ENCODE measurements at places on chromosomes 3 and 15.

GRCh38 chr15:29682361-29682760 lies 139.9 kb downstream of the TJP1 start:
- DNase-seq: no peak

- no peak for DNase-seq
Measured at GRCh38 chr15:34725556-34725955, 29.2 kb downstream of the GJD2 start.

DNA sequence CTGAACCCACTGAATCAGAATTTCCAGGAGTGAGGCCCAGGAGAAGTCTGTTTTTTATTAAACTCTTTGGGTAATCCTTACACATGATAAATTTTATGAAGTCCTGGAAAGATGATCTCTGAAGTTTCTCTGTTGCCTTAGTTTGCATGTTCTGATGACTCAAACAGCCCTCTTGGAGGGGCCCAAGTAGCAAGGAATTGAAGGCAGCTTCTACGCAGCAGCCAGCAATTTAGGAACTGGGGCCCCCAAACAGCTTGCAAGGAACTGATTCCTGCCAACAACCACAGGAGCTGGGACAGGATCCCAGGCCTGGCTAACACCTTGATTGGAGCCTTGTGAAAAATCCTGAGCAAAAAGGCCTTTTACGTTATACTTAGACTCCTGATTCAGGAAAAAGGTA lies 5.4 kb upstream of the ACP3 start:
- no peak for DNase-seq

DNA sequence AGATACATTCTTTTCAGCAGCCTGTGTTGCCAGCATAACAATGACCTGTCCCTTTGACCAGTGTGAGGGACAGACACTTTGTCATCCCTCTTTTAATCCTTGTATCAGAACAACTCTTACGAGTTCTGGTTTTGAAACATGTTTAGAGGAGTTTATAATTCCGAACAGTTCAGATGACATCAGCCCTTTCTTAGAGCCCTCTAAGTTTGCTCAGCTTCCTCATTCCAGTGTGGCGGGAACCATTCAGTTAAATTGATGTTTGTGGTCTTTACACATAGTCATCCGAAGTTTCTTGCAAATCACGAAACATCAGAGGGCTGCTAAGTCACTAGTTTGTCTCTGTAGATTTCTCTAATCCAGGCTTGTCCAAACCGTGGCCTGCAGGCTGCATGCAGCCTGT lies 102.5 kb downstream of the AKAP13 start:
- DNase-seq: no peak

DNA sequence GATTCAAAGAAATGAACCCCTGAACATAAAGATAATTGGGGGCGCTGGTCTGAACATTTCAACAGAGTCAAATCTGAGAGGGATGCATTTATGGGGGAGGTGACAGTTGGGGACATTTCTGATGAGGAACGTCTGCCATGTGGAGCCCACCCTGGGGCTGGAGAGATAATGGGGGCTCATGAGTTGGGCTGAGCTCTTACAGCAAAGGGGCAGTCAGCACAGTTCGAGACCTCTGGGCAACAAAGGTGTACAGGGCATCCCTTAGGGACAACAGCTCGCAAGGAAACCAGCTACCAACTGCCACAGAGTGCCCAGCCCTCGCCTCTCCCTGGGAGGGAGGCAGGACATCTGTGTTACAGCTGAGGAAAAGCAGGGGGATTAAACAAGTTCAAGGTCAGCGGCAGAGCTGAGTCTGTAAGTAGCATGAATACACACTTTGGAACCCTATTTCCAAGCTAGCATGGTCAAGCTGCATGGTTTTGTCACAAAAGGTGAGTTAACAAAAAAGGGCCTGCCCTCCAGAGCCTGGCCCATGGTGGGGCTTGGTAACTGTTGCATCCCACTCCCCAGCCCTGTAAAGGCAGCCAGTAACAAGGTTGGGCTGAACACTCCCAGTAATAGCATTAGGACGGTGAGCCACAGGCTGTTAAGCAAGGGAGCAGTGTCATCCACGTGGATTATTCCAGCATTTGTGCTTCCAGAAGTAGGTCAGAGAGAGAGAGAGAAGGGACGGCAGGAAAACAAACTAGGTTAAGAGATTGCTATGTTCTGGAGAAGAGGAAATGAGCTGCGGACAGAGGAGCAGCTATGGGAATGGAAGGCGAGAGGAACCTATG lies 4.3 kb downstream of the GNB5 start:
- DNase-seq: no peak

GRCh38 chr3:72338942-72339669 lies 509.1 kb downstream of the SHQ1 start:
- no peak for DNase-seq

- DNase-seq: no peak
Measured at GRCh38 chr3:14829811-14830210, 11.0 kb downstream of the FGD5 start.

GRCh38 chr15:96324192-96324895 lies 6.2 kb upstream of the NR2F2 start:
- DNase-seq: no peak
